ENCODE measurements at places on chromosomes 5 and 9. TPM values are rescaled to one million over a fixed set of nuclear protein-coding genes. Genes with fewer than 3 reads are reported as not detected.

DNA sequence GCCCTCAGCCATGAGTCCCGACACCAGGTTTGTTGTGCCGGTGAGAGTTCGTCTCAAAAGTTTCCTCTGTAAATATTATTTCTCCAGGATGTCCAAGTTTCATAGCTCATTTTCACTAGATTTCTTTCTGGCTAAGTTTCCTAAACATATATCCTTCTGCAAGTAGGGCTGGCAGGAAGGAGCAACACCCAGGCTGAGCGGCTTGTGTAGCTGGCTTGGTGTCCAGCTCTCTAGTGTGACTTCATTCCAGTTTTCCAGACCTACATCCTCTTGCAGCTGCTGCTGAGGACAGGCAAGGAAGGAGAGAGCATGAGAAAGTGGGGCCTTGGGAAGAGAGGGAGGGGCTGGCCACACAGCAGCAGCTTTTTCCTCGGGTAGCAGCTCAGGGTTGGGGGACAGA is 80.3 kb downstream of the FGF1 start:
- no peak for DNase-seq

- no peak for DNase-seq
These were observed 11.2 kb downstream of the FAM240B start for GRCh38 chr9:38708759-38709158.

- DNase-seq: no peak
These were observed 246.6 kb downstream of the ARL15 start for GRCh38 chr5:54063817-54064216.

DNA sequence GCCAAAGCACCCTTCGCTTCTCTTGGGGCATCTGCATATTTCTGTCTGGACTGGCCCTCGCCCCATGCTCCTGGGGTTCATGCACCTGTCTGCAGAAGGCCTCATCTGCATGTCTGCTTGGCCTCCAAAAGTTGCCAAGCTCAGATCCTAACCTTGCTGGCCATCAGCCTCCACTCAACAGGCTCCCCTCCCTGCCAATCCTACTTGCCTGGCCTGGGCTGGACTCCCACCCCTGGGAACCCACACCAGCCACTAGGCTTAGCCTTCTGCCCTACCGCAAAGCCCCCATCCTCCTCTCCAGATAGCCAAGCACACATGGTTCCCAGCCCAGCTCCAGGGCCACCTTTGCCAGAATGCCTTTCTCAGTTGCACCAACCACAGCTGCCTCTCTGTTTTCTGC is 159.8 kb downstream of the PAX5 start:
- no peak for DNase-seq

- no peak for DNase-seq
These were observed 287.2 kb upstream of the ZNF608 start for GRCh38 chr5:125033602-125034001.

Gene GCNT4
- not detected for total RNA-seq

Gene TLX3
- not detected for total RNA-seq

DNA sequence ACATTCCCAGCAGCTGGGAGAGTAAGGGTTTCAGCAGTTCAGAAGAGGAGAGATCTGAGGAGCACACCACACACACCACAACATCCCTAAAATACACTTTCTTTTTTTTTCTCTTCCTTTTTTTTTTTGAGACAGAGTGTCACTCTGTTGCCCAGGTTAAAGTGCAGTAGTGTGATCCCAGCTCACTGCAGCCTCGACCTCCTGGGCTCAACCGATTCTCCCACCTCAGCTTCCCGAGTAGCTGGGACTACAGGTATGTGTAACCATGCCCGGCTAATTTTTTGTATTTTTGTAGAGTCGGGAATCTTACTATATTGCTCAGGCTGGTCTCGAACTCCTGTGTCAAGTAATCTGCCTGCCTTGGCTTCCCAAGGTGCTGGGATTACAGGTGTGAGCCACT is 9.7 kb upstream of the UBAP1 start:
- no peak for DNase-seq

GRCh38 chr5:77882670-77883257 is 106.6 kb upstream of the TBCA start:
- DNase-seq: no peak

GRCh38 chr9:134454476-134454857 is 128.2 kb downstream of the RXRA start:
- DNase-seq: no peak

DNA sequence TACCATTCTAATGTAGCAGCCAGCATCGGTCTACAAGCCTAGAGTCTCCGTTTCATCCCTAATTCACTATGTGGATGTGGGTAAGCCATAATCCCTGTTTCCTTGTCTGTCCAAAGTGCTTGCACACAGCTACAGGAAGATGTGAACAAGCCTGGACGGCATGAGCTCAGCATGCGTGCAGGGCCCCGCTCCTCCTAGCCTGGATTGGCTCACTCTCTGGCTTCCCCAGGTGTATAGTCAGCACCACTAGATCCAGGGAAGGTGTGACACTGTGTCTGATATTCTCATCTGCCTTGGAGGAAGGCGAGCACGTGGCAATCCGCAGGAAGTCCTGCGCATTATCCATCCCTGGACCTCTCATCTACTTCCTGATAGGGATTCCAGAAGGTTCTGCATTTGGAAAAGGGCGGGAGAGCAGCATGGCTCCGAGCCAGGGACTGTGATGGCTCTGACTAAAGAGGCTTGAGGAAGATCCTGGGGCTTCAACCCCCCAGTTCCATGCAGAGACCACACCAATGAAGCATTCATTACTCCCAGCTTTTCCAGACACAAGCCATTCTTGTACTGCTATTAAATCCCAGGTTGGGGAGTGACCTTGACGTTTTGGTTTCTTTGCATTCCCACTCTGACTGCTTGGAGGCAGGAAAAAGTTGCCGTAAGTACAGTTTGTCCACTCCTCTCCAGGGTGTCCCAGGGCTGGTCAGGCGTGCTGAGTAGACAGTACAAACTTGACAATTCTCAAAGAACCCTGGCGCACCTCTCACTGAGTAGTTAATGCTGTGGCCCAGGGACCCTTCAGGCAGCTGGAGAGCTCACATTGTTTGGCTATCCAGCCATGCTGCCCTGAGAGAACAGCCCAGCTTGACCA is 65.6 kb downstream of the PSD2 start:
- no peak for DNase-seq

Gene SMIM33
- not detected for total RNA-seq

- DNase-seq: no peak
These were observed 12.9 kb downstream of the CLINT1 start for GRCh38 chr5:157845914-157846598.

Gene ENTPD2
- total RNA-seq: not detected

All from OCI-LY7 (cell line).